Hepatocyte (in vitro differentiated cells): ENCODE measurements at places on chromosomes 1 and 21.
A peak's percentile ranks its signal among the peaks of the same experiment; 100 is the strongest.

DNA sequence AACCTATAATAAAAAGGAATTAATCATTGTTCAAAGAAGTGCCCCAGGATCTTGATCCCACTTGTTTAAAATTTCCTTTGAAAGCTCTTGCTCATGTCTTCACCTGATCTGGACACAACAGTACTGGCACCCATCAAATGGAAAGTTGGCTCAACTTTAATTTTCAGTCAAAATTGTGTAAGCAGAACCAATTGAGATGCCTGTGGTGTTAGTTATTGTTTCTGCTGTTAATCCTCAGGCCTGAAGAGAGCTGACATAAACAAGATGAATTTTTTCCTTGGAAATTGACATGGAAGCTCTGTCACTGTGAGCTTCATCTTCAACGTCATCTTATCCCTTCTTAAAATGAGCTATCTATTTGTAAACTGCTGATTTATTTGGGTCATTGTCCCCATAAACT, 88.3 kb upstream of the TNFSF4 start:
- no peak for DNase-seq

DNA sequence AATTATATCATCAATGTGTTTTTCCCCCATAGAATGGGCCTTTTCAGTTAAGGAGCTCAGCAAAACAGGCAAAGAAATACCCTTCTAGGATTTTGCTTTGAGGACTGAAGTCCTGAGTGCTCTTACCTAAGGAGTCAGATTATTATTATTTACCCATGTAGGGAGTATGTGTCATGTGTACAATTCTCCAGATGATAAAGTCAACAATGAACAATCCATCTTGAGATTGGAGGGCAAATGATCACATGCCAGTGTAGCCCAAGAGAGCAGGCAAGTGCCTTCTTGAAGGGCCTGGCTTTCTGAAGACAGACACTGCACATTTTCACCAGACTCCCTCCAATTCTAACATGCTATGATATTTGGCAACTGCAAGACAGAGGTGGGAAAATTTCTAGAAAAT, 159.7 kb downstream of the PCNX2 start:
- DNase-seq: no peak

DNA sequence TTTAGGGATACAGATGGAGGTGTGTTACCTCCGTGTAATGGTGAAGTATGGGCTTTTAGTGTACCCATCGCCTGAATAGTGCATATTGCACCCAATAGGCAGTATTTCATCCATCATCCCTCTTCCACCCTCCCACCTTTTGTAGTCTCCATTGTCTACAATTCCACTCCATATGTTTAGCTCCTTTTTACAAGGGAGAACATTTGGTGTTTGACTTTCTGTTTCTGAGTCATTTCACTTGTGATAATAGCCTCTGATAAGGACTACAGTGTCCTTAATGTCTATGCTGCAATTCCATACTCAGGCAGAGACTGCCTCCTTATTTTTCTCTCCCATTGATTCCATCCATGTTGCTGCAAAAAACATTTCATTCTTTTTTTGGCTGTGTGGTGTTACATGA, 48.7 kb downstream of the OVGP1 start:
- no peak for DNase-seq

- no peak for DNase-seq
Measured at GRCh38 chr21:43731891-43732711, 13.2 kb downstream of the PDXK start.

DNA sequence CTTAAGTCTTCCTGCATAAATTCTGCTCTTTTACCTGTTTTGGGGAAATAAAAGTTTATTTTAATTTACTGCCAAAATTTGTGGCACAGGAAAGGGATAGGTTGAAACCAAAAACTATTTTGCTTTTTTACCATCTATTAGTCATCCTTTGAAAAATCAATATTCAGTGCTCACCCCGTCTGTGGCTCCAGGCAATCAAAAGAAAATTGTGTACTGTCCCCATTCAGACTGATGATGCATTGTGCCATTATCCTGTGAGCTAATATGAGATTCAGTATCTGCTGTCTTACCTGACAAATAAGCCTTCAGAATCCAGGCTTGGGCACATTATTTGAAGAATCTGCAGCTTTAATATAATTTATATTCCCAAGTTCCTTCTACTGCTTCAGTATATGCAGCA, 650.7 kb downstream of the KIF26B start:
- DNase-seq: no peak

GRCh38 chr1:59427155-59427554, 130.3 kb downstream of the FGGY start:
- DNase-seq: peak; percentile 42
